ENCODE measurements at places on chromosomes 6 and 20.

- DNase-seq = no peak
Observed at GRCh38 chr6:27126046-27126814, 121.3 kb upstream of the PRSS16 start.

DNA sequence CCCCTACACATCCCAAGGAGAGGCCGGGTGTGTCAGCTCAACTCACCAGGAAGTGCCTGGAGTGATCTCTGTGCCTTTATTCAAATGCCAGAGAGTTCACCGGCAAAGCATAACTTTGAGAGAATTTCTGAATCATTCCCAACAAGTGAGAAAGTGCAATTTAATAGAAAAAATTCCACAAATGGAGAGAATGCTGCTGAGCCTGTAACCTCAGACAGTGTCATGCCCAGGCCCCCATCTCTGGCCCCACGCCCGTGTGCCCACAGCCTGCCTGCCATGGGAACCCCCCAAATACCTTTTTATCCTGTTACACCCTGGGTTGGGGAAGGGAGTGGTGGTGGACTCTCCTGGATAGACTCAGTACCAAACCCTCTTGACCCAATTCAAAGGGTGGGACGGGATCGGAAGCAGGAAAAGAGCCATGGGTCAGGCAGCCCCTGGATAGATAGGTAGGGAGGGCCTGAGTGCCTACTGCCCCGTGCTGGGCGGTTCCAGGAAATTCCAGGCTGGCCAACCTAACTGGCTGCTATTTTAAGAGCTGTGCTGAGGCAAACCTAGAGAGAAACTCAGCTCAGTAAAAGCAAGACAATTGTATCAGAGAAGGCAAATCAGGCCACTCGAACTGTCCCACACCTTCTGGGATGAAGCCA, 179.0 kb upstream of the FOXA2 start:
- no peak for DNase-seq

GRCh38 chr6:96520171-96521115, 1.2 kb upstream of the UFL1 start:
- DNase-seq = no peak

- DNase-seq = no peak
Observed at GRCh38 chr20:25252686-25253421, 5.0 kb downstream of the PYGB start.

DNA sequence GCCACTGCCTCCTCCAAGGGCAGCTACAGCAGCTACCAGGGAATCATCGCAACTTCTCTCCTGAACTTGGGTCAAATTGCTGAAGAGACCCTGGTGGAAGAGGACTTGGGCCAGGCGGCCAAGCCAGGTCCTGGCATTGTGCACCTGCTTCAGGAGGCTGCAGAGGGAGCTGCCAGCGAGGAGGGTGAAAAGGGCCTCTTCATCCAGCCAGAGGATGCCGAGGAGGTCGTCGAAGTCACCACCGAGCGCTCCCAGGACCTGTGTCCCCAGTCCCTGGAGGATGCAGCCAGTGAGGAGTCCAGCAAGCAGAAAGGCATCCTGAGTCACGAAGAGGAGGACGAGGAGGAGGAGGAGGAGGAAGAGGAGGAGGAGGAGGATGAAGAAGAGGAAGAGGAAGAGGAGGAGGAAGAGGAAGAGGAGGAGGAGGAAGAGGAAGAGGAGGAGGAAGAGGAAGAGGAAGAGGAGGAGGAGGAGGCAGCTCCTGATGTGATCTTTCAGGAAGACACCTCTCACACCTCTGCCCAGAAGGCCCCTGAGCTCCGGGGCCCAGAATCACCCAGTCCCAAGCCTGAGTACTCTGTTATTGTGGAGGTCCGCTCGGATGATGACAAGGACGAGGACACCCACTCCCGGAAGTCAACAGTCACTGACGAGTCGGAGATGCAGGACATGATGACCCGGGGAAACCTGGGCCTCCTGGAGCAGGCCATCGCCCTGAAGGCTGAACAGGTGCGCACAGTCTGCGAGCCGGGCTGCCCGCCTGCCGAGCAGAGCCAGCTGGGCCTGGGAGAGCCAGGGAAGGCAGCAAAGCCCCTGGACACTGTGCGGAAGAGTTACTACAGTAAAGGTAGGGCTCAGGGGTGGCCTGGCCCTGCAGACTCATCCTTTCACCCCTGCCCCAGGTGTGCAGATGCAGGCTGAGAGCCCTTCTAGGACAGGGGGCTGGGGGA, 43.7 kb downstream of the MYT1 start:
- DNase-seq = no peak

DNA sequence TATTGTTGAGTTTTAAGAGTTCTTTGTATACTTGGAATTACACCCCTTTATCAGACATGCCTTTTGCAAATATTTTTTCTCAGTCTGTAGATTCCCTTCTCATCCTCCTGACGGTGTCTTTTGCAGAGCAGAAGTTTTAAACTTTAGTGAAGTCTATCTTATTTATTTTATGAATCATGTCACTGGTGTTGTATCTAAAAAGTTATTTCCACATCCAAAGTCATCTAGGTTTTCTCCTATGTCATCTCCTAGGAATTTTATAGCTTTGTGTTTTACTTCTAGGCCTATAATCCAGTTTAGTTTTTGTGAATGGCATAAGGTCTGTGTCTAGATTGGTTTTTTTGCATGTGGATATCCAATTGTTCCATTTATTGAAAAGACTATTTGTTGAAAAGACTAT, 271.3 kb downstream of the KIF16B start:
- DNase-seq = no peak

DNA sequence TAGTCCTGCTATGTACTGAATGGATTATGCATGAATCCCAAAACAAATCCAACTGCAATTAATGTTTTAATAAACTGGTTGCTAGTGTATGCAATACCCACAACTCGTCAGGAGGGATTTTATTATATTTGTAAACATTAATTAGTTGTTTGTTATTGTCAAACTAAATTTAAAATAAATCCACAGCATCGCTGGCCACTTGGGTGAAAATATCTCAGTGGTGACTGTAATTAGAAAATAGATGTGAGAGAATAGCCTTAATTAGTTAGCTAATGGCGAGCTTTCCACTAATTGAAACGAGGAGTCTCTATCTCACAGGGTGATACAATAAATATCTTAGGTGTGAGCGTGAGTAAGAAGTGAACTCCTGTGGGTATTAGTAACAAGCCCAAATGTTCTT, 176.8 kb downstream of the LINC00237 start:
- no peak for DNase-seq

GRCh38 chr6:160315310-160315709, 32.9 kb upstream of the SLC22A3 start:
- DNase-seq = no peak

GRCh38 chr20:39825524-39825923, 863.4 kb downstream of the DHX35 start:
- no peak for DNase-seq

GRCh38 chr6:156780962-156781853, 4.0 kb downstream of the ARID1B start:
- DNase-seq = no peak

- DNase-seq = no peak
Observed at GRCh38 chr6:163756079-163756478, 341.6 kb downstream of the QKI start.

DNA sequence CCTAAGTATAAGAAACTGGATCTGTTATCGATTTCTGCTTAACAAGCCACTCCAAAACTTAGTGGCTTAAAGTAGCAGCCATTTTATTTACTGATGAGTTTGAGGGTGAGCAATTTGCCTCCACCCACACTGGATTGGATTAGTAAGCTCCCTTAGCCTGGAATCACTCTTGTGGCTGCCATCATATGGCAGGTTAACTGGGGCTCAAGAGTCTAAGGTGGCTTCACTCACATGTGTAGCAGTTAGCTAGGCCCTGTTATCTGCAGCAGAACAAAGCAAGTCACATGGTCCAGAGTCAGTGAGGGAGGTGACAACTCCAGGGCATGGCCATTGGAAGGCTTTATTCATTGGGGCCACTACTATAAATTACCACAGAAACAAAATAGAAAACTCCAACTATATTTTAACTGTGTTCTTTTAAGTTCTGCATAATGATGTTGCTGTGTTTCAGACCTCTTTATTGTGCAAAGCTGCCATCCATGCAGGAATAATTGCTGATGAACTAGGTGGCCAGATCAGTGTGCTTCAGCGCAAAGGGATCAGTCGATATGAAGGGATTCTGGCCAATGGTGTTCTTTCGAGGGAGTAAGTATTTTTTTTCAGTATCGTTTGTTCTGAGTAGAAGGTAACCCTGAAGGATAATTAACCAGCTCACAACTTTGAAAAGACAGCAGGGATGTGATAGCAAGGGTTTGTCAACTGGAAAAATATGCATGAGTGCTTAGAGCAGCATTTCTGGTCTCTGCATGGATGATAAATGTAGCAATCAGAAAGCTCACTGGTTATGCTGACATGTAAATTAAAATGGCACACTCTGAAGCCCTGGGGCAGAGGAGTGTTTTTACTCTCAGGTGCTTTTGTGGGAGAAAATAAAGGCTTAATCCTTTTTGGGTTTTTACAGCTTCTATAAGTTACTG, 49.6 kb downstream of the DCBLD1 start:
- no peak for DNase-seq

- no peak for DNase-seq
Observed at GRCh38 chr20:45469336-45470261, at the start of gene WFDC2. TSS of gene WFDC2 (plus strand) at chr20:45469753. CDS start at chr20:45469782, 29 bp downstream.

DNA sequence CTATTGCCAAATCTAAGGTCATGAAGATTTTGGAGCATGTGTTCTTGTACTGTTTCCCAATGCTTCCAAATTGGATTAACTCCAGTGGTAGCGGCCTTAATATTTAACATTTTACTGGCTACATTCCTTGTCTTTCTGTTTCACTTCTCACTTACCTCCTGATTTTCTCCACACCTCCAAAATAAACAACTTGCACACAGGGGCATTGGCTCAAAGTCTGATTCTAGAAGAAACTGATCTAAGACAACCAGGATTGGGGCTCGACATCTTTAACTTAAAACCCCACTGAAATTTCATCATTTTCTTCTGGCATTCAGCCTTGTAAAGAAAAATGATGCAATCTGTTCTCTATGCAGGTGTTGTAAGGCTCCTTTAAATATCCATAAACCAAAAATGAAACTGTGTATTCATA, 557.9 kb upstream of the ID4 start:
- DNase-seq = no peak

DNA sequence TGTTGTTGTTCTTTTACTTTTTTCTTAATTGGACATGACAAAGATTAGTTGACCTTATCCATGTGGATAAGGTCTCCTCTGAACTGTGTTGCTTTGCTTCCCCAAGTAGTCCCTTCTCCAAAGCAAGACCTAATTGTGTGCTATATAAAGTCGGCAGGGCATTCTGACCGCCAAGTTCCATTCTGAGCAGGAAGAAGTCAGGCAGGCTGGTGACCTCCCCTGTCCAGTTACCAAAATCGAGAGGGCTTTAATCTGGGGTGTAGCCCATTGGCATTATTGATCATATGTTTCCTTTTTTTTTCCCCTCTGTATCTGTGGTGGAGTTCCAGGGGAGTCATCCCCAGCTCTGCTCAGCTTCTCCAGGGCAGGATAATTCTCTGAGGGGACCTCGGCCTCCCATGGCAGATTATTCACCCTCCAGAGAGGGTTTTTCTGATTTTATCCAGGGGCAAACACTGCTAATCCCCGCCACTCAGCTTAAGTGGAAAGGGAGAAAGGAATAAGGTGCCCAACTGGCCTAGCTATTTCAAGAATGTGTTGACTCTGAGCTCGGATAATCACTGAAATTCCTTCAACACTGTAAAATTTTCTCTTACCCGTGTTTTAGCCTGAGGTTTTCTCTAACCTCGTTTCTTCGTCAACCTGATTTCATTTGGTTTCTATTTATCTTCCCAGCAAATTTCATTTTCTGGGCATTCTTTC, 71.8 kb upstream of the L3MBTL3 start:
- no peak for DNase-seq

GRCh38 chr20:2116170-2116940, 14.7 kb downstream of the STK35 start:
- no peak for DNase-seq

DNA sequence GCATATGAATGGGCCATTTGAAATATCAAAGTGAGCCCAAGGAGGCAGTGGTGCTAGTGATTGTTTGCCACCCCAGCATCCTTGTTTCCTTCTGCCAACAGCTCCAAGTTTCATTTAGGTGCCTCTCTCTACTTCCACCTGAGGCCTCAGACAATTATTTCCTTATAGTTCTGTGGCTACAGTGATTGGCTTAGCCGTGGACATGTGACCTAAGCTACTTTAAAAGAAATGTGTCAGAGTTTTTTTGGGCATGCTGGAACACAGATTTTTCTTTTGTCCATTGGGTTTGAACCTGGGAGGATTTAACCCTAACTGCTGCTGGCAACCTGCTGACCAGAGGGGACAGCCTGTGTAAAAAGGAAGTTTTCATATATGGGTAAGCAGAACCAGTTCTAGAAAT, 319.4 kb downstream of the CD109 start:
- DNase-seq = no peak

GRCh38 chr6:75167325-75167724, 38.5 kb downstream of the COL12A1 start:
- DNase-seq = no peak

DNA sequence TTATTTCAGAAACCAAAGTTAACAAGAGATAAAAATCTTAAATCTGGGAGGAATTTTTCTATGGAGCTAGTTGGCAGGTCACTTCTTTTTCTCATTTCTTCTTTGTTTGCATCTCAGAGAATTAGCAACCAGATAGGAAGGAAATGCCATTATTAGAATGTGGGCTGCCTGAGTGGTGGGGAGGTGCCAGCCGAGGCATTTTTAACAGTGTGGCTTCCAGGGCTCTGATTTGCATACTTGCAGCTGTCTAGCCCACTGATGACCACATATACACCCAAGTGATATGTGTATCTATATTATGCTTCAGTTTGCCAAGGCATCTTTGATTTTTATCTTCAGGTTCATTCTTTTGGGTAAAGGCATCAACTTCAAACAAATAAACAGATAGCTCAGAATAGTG, 206.7 kb downstream of the CLIC5 start:
- no peak for DNase-seq

DNA sequence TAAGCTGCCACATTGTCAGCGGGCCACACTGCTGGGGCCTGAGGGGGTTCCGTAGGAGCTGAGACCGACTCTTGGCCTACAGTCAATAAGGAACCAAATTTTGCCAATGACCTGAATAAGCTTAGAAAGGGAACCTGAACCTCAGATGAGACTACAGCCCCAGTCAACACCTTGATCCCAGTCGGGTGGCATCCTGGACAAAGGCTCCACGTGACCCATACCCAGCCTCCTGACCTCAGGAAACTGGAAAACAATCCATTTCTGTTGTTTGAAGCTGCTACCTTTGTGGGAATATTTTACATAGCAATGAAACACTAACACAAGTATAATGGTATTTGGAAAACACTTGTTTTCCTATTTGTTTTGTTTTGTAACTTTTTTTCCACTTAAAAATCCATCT, 179.9 kb upstream of the RALGAPA2 start:
- DNase-seq = no peak

GRCh38 chr20:1907586-1907985, 12.4 kb downstream of the SIRPA start:
- no peak for DNase-seq

DNA sequence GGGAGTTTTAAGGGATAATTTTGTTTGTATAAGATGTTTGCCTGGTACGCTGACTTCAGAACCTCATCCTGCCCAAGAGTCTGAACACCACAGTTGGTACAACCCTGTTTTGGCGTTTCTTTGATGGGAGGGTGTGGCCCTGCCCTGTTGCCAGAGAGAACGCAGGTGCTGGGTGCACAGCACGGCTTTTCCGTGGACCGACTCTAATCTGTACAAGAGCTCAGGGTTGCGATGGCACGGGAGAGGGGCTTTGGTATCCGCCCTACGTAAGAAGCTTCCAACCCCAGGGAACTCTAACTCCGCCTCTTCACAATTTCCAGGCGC, 1.3 kb downstream of the CYP24A1 start:
- DNase-seq = no peak

Data from K562 (cell line).